Choroid plexus epithelial cell (primary cell): ENCODE measurements at places on chromosomes 16 and 17.

DNA sequence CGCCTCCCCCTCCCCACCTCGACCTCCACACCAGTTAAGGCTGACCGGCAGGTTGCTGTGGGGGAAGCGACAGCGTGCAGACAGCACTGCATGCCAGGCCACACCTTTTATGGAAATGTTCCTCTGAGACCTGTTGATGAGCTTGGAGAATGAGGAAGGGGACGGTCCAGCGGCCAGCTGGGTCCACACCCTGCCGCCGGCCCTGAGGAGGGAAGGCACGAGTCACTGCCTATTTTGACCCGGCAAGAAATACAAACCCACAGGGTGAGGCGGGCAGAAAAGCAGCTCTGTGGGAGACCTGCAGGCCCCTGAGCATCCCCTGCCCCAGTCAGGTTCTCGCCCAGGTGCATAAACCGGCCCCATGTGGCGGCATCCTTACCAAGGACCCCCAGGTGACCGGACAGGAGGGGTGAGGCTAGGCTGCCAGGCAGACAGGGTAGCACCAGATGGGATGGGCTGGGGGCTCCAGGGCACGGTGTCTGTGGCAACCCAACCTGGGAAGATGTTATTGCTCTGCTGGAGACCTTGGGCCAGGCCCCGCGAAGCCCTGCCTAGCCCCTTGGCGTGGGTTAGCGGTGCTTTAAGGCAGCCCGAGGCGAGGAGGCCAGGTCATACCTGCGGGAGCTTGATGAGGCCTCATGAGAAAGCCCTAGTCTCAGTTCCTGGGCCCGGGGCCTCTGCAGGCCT is 12.7 kb downstream of the NATD1 start:
- DNase-seq = no peak

DNA sequence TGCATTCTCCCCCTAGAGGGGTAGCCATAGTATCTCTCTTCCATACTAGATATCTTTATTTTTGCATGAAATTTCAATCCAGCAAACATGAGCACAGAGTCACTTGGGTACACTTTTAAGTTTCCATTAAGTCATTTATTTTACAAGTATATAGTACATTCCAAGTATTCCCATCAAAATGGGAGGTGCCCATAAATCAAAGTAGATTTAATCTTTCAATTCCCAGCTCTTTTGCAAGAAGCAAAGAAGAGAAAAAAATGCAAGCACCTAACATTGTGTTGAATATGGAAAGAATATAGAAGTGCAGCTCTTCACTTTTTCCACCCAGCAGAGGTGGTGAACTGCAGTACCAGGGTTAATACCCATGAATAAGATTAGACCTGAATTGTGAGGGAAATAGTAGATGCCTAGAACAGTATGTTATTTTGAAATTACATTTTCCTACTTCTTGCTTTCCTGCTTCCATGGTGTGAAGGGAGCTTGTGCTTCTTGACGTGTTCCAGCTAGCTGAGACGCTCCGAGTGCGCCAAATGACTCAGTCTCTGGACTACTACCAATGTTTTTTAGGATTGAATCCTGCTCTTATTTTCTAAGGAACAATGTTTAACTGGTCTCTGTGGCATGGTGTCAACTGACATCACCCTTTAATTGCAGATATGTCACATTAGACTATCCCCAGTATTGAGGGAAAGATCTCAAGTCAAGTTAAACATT is 151.1 kb upstream of the MAF start:
- DNase-seq = no peak

- peak; percentile 46 for DNase-seq
These were observed 488 bp downstream of the SPSB3 start for GRCh38 chr16:1781758-1782407.

DNA sequence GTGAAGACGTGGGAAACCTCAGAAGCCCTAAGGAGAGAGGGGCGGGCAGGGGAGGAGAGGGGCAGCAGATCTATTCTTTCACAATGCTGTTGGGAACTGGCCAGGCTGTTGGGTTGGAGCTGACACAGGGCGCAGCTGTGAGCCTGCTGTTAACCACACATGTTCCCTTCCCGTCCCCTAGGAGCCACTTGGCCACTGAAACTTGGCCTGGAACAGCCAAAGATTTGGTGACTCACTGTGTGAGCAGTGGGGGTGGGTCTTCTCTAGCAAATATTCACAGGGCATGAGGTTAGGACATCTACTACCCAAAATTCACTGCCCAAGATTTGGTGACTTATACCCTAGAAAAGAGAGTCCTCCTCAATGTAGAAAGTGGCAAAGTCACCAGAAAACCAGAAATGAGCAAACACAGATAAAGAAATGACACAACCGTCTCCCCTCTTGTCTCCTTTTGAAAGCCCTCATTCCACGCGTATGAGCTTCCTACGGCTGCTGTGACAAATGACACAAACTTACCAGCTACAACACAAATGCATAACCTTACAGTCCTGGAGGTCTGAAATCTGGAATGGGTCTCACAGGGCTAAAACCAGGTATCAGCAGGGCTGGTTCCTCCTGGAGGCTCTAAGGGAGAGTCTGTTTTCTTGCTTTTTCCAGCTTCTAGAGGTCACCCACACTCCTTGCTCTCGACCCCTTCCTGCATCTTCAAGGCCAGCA is 6.3 kb downstream of the TBC1D16 start:
- DNase-seq = peak; percentile 75

GRCh38 chr17:39980351-39981206 is at the start of gene PSMD3:
PSMD3 (plus strand) TSS chr17:39980807; CDS start chr17:39980971, 164 bp downstream.
- peak; percentile 100 for DNase-seq

DNA sequence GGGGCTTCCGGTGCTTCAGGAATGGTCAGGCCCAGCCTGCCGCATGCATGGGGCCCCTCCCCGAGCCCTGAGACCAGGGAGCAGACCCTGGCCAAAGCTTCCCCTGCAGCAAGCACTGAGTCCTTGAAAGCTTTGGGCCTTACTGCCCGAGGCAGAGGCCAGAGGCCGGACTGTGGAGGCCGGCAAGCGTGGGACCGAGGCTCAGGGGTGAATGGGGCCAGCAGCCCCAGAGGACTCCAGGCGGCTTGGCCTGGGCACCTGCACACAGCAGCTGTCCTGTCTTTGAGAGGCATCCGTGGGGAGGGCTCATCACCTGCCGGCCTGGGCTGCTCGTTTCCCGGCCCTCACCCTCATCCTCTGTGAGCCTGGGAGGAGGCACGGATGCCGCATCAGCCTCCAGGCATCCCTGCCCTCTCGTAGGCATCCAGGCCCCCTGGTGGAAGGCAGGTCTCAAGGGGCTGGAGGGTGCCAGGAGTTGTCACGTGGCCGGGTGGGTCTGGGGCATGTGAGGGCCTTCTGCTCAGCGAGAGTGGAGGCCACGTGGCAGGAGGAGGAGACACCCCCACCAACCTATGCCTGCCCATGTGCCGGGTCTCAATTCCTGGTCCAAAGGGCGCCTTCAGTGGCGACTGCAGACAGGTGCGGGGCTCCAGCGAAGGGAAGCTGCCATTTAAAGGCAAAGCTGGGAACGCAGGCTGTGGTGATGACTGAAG is 31.4 kb downstream of the CACNA1H start:
- DNase-seq = no peak

GRCh38 chr16:87844809-87845208 is 24.5 kb downstream of the SLC7A5 start:
- no peak for DNase-seq
